ENCODE measurements at places on chromosomes 1 and 21. TPM values are rescaled to one million over a fixed set of nuclear protein-coding genes. Genes with fewer than 3 reads are reported as not detected.

CD52 gene
- total RNA-seq, result 291 TPM

TMEM35B gene
- total RNA-seq, result 18.8 TPM

- peaks cover 11% of the 10 kb centered on the region for H3K4me1 ChIP-seq
- H3K27ac ChIP-seq, result no peak overlapping the region
- H3K27me3 ChIP-seq, result no peaks in the 10 kb centered on the region
- H3K4me3 ChIP-seq, result no peak overlapping the region
Observed at GRCh38 chr1:217322834-217323233, 308.1 kb downstream of the GPATCH2 start.

DNA sequence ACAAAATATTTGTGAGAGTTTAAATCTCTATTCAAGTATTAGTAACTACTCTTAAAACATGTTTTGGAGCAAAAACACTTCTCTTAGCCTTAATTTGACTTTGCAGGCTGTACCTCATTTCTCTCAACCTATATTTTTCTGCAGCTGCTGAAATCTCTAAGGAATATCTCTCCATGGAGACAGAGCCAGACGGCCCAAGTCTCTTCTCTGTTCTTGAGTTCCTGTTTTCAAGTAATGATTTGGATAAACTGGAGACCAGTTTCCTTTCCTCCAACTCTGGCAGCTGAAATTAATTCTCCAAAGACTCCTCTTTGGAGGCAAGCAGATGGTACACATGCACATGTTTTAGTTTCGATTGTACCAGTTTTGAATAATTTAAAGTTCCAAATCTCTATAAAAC lies 659.7 kb upstream of the NEGR1 start:
- no peak overlapping the region for H3K27ac ChIP-seq
- H3K27me3 ChIP-seq, result no peaks in the 10 kb centered on the region
- H3K36me3 ChIP-seq, result no peaks in the 10 kb centered on the region
- H3K4me3 ChIP-seq, result no peak overlapping the region

DNA sequence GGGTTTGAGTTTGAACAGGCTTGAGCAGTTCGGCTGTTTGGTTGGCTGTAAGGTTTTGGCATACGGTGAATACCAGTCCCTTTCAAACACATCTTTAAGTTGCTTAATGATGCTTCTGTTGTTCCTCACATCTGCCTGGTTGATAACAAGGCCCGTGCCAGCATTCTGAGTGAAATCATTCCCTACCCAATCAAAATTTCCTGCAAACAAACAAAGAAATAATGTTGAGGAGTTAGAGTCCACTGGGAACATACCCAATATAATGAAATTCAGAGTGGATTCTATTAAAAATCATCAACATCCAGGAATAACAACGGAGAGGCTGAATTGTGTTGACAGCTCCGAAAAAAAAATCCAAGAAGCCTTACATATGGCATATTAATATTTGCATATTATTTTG lies 91.0 kb upstream of the MAP1LC3C start:
- no peaks in the 10 kb centered on the region for H3K4me1 ChIP-seq
- H3K27me3 ChIP-seq, result no peaks in the 10 kb centered on the region
- H3K36me3 ChIP-seq, result no peaks in the 10 kb centered on the region
- no peak overlapping the region for H3K27ac ChIP-seq

GRCh38 chr1:215887627-215888026 lies 320.5 kb downstream of the KCTD3 start:
- H3K4me3 ChIP-seq, result no peak overlapping the region
- H3K27ac ChIP-seq, result no peak overlapping the region
- no peak for DNase-seq
- H3K36me3 ChIP-seq, result no peaks in the 10 kb centered on the region
- H3K27me3 ChIP-seq, result no peaks in the 10 kb centered on the region
- no peaks in the 10 kb centered on the region for H3K4me1 ChIP-seq

DNA sequence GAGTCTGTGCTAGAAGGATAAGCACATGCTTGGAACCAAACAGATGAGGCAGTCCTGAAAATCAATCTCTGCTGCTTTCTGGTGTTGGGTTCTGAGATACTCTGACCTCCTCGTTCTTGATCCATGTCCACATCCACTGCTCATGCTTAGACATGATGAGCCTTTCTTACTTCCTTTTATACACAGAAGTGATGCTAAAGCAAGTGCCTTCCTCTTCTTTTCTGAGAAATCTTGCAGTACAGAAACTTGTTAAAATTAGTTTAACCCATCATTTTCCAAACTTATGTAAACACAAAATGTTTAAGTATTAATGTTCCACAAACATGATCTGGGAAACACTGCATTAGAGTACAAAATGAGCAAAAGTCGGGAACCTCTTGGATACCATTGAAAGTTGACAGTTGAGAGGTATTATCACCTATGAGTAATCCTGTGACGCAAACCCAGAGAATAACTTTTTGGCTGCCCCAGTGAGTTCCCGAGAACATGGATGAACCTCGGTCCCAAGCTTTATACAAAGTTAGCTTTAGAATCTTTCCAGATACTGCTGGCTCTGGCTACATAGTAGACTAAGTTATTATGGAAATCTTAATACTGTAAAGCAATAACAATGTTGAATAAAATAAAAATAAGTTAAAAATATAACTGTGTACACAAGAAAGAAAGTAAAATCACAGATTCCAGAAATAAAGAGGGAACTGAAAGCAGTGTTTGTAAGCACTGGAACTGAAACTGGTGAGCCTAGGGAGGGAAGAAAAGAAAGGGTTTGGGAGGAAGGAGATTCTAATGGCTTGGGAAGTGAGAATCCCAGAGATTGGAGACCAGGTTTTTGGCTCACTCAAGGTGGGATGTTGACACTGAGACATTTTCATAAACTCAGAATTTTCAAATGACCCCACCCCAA lies 429.3 kb upstream of the RUNX1 start:
- no peak for DNase-seq
- no peaks in the 10 kb centered on the region for H3K4me1 ChIP-seq
- no peaks in the 10 kb centered on the region for H3K36me3 ChIP-seq
- H3K27me3 ChIP-seq, result no peaks in the 10 kb centered on the region
- no peak overlapping the region for H3K4me3 ChIP-seq

DNA sequence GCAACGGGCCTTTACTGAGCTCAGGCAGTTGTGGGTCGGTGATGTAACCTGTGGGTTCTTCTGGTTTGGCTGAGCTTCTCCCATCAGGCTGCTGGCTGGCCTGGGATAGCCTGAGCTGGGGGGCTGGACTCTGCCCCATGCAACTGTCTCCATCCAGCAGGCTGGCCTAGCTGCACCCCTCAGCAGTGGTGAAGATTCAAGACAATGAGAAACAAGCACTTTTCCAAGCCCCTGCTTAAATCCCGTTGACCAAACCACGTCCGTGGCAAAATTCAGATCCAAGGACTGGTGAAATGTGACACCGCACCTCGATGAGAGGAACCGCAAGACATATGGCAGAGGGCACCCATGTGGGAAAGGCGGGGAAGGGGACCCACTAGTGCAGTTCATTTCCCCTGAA lies 25.6 kb downstream of the PRSS38 start:
- H3K27ac ChIP-seq, result no peak overlapping the region
- H3K27me3 ChIP-seq, result no peaks in the 10 kb centered on the region
- no peaks in the 10 kb centered on the region for H3K36me3 ChIP-seq
- no peaks in the 10 kb centered on the region for H3K4me1 ChIP-seq
- no peak overlapping the region for H3K4me3 ChIP-seq

- H3K4me3 ChIP-seq, result no peak overlapping the region
- no peaks in the 10 kb centered on the region for H3K4me1 ChIP-seq
- no peak overlapping the region for H3K27ac ChIP-seq
Observed at GRCh38 chr1:171219346-171220080, 28.8 kb upstream of the FMO1 start.

Data from GM12878 (cell line).